ENCODE measurements at places on chromosomes 5 and 9. TPM values are rescaled to one million over a fixed set of nuclear protein-coding genes. Genes with fewer than 3 reads are reported as not detected.

The C1QTNF2 gene
- total RNA-seq, result 0.11 TPM

The EGFLAM gene
- 0.69 TPM for total RNA-seq

The PRRX2 gene
- 0.91 TPM for total RNA-seq

The CDH18 gene
- 1.9 TPM for total RNA-seq

The CATSPER3 gene
- 1.3 TPM for total RNA-seq

- no peak for DNase-seq
These were observed 551.1 kb downstream of the CAAP1 start for GRCh38 chr9:26341545-26341944.

DNA sequence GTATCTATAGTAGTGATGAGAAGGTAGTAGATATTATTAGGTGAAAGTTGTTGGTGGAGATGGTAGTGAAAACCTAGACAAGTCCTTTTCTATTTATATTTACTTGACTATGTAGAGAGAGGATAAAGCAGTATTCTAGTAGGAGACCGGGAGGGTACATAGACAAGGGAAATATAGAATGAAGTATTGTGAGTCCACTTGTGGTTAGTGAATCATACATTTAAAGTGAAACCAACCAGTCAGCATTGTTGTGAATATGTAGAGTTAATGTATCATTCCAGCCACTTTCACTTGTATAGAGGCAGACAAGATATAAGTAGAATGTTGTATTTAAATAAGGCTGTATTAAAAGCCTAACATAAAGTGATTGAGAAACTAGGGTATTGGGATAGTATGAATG lies 1711.3 kb upstream of the ACO1 start:
- DNase-seq, result no peak

- no peak for DNase-seq
These were observed 3.7 kb upstream of the WDR31 start for GRCh38 chr9:113343732-113344231.

DNA sequence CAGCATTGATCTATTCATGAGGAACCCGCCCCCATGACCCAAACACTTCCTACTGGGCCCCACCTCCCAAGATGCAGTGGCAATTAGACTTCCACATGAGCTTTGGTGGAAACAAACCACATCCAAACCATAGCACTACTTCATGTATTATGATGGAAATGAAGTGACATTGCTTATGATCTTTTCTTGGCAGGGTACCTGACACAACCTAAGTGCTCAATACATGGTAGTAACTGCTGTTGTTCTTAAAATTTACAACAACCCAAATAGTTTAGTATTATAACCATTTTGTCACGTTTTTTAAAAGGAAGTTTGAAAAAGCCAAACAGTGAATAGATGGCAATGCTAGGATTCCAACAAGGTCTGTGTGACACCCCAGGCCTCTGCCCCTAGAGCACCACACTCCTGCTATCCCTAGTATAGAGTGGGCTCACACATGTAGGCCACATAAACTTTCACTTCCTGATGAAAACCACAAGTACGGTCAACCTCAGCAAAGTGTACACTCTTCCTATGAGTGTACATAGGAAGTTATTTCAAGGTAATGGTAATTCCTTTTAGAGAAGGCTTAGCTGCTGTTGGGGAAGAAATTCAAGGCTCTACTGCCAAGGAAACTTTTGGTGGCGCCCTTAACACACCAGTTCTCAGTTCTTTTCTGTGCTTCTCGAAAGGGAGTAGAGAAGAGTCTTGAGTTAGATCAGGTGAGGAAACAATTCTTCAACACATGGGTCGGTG lies 97.6 kb downstream of the ARSB start:
- DNase-seq, result no peak

GRCh38 chr9:91682806-91683205 lies 259.2 kb upstream of the NFIL3 start:
- DNase-seq, result no peak

DNA sequence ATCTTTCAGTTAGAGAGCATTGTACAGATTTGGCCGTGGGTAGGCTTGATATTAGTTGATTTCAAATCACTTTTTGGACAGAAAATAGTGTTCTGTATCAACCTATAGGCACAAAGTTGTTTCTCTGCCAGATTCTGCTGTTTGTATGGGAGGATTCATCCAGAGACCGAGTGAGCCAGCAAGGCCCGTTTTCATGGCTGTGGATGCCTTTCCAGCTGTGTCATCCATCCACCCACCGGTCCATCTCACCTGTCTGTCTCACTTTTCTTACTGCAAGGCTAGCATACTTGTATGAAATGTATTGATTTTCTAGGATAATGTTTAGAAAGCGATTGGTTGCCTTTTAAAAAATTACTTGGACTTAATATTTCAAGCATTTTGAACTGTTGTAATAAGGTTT lies 34.4 kb downstream of the ICE1 start:
- no peak for DNase-seq

GRCh38 chr9:123406016-123406415 lies 50.0 kb downstream of the CRB2 start:
- DNase-seq, result no peak

DNA sequence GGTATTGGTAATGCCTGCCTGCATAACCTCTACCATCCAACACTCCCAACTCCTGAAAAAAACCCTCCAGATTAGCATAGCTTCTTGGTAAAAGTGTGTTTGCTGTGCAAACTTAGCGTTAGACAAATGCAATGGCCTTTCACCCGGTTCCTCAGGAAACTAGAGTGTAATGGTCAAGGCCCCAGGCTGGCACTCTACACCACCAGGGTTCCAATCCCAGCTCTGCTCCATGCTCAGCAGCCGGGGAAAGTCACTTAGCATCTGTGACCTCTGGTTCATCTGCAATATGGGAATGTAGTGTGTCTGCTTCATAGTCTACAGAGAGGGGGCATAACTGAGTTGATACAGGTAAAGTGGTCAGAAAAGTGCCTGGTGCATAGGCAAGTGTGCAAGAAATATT lies 9.0 kb downstream of the FBP1 start:
- DNase-seq, result no peak

DNA sequence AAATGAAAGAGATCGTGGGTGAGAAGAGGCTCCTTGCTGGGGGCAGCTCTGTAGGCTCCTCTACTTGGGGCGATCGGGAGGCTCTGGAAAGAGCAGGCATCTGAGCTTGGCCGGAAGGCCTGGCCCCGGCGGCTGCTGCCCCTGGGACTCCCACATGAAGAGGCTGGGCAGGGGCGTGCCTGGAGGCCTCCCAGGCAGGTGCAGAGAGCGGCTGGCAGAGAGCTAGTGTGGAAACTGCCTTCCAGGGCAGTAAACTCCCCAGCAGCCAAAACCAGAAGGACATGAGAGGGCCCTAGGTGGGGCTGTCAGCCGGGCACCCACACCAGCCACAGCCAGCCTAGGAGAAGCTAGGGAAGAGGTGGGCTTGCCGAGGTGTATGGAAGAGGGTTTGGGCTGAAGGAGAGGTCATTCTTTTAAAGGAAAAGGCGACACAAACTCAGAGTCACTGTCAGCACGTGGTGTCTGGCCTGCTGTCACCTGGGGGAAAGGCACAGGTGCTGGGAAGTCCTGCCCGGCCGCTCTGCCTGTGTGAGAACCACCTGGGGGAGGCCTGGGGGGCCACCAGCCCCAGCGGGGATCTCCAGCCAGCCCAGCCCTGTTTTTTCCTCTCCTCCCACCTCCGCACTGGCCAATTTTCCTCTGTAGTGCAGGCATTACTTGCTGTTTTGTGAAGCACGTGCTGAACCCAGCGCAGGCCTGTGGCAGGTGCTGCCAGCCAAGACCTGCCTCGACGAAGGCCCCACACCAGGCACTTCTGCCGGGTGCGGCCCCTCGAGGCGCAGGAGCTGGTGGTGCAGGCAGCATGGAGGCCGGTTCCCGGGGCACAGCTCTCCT lies 44.8 kb upstream of the EGFL7 start:
- DNase-seq, result no peak

GRCh38 chr5:138649775-138650174 lies 74.6 kb upstream of the HSPA9 start:
- no peak for DNase-seq

DNA sequence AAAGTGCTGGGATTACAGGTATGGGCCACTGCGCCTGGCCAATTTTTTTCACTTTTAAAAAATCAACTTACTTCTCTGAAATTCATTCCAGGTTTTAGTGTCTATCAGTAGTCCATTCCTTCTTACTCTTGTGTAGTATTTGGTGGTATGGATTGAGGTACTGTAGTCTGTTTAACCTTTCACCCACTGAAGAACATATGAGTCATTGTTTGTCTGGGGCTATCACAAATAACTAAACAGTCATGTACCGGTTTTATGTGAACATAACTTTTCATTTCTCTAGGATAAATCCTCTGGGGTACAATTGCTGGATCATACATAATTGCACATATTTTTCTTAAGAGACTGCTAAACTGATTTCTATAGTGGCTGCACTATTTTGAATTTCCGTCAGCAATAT lies 1188.0 kb upstream of the CDH9 start:
- no peak for DNase-seq

- no peak for DNase-seq
These were observed 6.8 kb downstream of the AMBP start for GRCh38 chr9:114071197-114071795.

- DNase-seq, result no peak
These were observed 14.7 kb upstream of the UBAC1 start for GRCh38 chr9:135975834-135976233.

DNA sequence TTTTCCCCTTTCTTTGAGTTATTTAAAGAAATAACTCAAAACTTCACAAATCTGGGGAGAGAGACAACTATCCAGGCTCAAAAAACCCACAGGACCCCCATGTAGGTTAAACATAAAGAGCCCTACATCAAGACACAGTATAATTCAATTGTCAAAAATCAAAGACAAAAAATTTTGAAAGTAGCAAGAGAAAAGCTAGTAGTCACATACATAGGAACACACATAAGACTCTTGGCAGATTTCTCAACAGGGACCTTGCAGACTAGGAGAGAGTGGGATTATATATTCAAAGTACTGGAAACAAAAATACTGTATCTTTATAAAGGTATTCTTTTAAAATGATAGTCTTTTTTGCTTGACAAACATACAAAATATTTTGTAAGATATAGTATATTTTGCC lies 296.9 kb downstream of the OSTF1 start:
- DNase-seq, result no peak

GRCh38 chr9:37293664-37294524 lies 128.6 kb upstream of the GRHPR start:
- no peak for DNase-seq

DNA sequence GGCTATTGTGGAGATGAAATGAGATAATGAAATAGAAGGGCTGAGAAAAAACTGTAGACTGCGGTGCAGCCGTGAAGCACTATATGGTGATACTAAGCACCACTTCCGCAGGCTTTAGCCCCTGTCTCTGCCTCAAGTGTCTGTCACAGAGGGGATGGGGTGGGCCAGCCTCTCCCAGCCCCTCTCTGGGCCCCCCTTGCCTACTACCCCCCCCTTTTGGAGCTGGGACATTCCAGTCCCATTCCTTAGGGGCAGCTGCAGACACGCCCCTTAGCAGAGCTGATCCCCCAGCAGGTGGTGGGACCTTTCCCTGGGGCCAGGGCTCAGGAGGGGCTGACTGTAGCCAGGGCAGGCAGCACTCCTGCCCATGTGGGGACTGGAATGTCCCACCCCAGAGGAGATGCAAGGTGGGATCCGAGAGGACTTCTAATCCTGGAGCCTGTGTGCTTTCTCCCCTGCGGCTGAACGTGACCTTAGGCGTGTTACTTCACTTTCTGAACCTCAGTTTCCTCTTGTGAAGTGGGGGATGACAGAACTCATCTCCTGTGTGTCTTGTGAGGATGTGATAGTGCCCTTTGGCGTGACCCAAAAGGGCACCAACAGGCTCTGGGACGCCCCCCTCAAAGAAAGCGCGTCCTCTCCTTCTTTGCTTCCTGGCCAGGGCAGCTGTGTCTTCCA lies 1.9 kb downstream of the N4BP3 start:
- no peak for DNase-seq

DNA sequence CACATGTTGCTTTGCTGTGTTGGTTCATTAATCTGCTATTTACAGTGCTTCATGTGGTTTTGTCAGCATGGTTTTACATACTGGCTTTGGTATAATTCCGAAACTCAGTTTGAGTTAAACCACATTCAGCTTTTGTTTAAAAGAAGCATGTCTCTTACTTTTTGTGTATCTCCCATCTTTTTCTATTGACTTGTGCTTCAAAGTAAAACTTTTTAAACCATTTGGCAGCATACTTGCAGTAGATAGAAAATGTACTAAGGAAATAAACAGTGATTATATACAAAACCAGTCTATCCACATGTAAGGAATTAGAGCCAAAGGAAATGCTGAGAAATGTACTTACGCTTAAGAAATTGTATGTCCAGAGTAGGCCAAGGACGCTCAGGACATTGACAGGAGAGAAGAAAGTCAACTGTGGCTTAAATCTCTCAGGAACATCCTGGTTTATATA lies 286.9 kb downstream of the ARHGEF28 start:
- no peak for DNase-seq

DNA sequence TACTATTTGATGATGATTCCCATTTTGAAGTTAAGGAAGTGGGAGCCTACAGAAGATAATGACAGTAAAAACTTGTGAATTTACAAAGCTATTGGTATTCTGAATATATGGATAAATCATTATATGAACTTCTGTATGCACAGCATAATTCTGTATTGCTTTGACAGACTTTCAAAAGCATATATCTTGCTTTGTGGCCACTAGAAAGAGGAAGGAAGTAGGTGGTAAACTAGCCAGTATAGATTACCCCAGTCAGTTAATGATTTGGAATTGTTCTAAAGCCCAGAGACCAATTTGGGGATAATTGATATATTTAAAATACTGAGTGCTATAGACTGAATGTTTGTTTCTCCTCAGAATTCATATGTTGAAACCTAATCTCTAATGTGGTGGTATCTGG lies 53.0 kb downstream of the NR2F1 start:
- no peak for DNase-seq

DNA sequence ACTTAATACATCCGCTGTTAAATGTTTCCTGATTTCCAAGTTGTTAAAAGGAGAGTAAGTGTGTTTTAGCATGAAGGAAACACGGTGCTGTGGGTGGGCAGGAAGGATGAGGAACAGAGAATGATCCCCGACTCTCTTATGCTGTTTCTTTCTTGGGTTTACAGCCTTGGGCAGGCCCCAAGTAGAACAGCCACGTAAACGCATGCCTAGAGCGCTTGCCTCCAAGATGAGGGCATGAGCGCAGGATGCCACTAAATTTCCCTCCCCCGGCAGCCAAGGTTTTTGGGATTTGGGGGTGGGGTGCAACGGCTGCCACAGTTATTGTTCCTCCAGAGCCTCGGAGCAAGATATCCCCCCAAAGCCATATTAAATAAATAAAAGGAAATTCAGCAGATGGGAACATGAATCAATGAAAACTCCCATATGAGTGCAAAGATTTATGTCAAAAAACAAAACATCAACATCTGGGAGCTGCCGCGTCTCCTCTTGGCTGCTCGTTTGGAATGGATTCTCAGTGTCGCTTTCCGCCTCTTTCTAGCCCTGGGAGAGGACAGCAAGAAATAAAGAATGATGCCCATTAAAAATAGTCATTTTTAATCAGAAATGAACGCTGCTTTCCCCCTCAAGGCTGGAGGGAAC lies 10.0 kb upstream of the DELE1 start:
- no peak for DNase-seq

GRCh38 chr5:82784521-82784920 lies 292.7 kb downstream of the TMEM167A start:
- DNase-seq, result no peak

- no peak for DNase-seq
These were observed 43.8 kb upstream of the GOLPH3 start for GRCh38 chr5:32217886-32218396.

Data from progenitor cell of endocrine pancreas (in vitro differentiated cells).